ENCODE measurements at places on chromosomes 2 and 18.
A peak's percentile ranks its signal among the peaks of the same experiment; 100 is the strongest.

- DNase-seq: no peak
These were observed 471.1 kb upstream of the SMIM21 start for GRCh38 chr18:75898651-75899050.

- no peak for DNase-seq
These were observed 17.1 kb upstream of the POU3F3 start for GRCh38 chr2:104836841-104837240.

DNA sequence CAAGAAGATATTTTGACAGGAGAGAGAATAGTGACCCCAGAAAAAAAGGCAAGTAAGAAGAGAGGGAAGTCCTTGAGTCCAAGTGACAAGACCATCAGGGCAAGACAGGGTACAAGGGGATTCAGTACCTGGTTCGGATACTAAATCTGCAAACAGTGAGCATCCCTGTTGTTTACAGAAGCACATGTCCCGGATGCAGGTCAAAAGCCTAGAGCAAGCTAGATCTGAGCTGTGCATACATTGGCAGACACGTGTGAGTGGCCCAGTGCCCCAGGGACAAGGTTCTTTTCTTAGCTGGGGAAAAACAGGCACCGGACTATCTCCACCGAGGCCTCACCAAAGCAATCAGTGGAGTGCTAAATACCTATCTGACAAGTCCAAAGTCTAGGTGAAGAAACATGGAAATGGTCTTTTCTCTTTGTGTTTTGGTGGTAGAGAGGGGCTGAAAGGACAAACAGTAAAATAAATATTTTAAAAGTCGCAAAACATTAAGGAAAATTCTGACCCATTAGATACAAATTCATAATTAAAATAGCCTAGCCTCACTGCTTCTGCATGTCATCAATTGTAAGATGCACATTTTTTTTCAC lies 165.2 kb downstream of the SUCLG1 start:
- no peak for DNase-seq

DNA sequence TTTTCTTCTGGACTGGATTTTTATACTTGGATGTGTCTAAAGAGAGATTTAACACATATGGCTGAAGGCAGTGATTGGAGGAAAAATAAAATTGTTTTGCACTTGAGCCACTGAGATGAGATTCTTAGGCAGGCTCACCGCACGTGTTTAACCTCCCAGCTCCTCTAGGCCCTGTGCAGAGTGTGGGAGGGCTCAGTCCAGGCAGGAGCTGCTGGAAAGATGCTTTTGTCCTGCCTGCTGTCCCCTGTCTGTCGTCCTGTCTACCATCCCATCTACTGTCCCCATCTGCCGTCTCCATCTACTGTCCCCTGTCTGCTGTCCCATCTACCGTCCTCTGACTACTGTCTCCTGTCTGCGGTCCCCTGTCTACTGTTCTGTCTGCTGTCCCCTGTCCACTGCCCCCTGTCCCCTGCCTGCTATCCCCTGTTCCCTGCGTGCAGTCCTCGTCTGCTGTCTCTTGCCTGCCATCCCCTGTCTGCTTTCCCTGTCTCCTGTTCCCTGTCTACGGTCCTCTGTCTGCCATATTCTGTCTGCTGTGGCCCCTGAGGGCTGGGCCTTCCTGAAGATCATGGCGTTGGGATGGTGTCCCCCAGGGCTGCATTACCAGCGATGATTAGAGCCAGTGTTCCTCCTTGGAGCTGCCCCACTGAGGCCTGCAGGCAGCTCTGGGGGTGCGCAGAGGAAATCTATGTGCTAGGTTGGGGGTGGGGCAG lies 43.7 kb upstream of the HS6ST1 start:
- no peak for DNase-seq

- DNase-seq: no peak
These were observed 347.5 kb downstream of the METTL4 start for GRCh38 chr18:2223849-2224248.

- DNase-seq: no peak
These were observed 14.3 kb upstream of the PTH2R start for GRCh38 chr2:208392300-208392699.

GRCh38 chr18:49899657-49900330 lies 86.5 kb upstream of the ACAA2 start:
- no peak for DNase-seq

- no peak for DNase-seq
These were observed 223.3 kb downstream of the FBXO15 start for GRCh38 chr18:73924307-73924706.

GRCh38 chr2:84938194-84938879 lies 32.6 kb upstream of the KCMF1 start:
- no peak for DNase-seq

DNA sequence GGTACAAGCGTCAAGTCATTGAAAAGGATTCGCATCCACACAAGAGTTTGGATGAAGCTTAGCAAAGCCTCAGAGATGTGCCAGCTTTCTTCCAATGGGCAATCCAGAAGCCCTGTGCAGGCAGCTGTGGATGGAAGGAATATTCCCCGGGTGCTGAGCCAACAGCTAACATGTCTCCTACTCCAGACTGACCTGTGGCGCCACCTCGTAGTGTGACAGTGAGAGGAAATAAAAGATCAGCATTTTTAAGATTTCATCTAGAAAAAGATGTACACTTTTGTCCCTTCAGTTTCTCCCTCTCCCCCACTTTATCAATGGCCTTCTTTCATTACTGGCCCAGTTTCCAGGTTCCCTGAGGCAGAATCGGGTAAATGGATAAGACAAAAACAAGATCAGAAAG lies 48.9 kb upstream of the SPATS2L start:
- DNase-seq: no peak

- no peak for DNase-seq
These were observed 44.1 kb downstream of the MRPS5 start for GRCh38 chr2:95077530-95077825.

GRCh38 chr2:232236200-232236599 lies 142.4 kb upstream of the ALPP start:
- DNase-seq: no peak

DNA sequence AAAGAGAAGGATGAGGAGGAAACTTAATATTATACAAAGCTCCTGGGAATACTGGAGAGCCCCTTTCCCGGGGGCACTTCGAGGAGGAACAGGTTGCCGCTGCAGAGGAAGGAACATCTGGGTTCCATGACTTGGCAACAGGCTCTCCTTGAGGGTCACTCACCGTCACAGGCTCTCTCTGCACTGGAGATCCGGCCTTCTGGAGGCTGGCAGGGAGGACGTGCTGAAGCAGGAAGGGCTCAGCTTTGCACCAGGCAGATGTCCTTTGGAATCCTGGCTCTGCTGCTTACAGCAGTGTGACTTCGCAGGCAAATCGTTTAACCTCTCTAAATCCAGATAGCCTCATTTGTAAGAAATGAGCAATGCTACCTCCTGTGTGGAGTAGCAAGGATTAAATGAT lies 2.9 kb upstream of the DPYSL5 start:
- no peak for DNase-seq

GRCh38 chr2:70328921-70329561 lies 27.2 kb upstream of the FAM136A start:
- no peak for DNase-seq

GRCh38 chr2:232628466-232629128 lies 4.8 kb upstream of the EFHD1 start:
- DNase-seq: no peak

GRCh38 chr2:199784512-199784911 lies 66.5 kb downstream of the FTCDNL1 start:
- DNase-seq: no peak

DNA sequence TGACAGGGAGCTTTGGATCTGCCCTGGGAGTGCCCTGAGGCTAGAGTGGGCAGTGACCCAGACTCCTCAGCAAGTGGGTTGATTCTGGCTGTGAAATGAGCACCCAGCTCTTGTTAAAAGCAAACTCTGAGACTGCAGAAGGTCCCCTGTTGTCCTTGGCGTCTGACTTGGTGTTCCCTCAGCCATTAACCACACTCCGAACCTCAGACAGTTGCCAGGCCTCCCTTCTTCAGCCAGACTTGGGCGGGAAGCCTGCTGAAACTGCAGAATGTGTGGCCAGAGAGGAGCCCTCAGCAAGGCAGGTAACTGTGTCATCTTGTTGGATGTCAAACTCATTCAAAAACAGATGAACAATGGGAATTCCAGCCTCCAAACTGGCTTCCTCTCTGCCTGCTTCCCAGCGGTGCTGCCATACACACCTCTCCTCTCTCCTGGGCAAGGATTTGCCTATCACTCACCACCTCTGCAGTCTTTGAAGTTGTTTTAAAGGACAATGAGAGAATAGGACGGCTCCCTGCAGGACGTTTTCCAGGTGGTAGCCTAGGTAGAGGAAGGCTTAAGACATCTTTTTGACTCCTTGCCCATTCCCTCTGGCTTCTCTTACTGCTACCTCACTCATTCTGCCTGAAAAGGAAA lies 38.9 kb upstream of the B3GNT2 start:
- DNase-seq: no peak

DNA sequence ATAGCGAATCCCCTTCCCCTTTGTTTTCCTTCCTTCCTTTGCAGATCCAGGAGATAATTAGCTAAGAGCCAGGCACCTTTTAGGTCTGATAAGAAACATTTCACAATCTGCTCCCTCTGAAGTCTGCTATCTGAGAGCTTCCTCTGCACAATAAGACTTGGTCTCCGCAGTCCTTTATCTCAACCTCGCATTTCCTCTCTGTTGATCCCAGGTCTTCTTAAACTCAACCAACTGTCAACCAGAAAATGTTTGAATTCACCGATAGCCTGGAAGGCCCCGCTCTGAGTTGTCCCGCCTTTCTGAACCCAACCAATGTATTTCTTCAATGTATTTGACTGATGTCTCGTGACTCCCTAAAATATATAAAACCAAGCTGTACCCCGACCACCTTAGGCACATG lies 78.4 kb upstream of the CTDP1 start:
- DNase-seq: no peak

DNA sequence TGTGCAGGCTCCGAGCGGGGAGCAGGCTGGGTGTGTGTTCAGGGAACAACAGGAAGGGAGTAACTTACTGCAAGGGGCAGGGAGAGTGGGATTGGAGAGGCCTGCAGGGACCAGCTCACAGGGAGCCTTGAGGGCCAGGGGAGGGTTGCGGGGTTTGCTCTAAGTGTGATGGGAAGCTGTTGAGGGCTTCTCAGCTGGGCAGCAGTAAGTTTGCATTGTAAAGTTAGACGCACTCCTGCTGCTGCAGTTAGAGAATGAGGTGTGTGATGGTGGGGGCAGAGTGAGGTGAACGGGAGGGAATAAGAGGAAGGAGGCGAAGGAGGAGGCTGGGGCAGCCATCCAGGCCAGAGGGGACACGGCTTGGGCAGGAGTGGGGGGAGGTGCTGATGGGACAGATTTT lies 53.4 kb downstream of the BOLA3 start:
- DNase-seq: no peak

DNA sequence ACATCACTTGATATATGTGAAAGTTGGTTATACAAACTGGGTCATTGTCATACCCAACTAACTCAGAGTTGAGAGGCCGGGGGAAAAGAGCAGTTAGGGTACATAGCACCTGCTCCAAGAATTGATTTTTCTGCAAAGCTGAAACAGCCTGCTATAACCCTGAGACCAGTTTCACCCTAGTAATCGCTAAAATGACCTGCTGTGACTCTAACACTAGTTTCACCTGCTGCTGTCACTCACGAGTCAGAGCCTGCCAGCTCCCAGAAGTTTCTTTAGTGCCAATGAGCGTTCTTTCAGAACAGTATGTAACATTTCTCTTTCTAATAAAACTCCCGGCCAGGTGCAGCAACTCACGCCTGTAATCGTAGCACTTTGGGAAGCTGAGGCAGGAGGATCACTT lies 28.0 kb downstream of the SRSF7 start:
- DNase-seq: no peak

GRCh38 chr2:54639609-54640008 lies 83.9 kb upstream of the EML6 start:
- no peak for DNase-seq

GRCh38 chr2:88053296-88053695 lies 2.3 kb downstream of the KRCC1 start:
- DNase-seq: peak; percentile 52

GRCh38 chr2:223570784-223571183 lies 31.4 kb downstream of the SCG2 start:
- no peak for DNase-seq

DNA sequence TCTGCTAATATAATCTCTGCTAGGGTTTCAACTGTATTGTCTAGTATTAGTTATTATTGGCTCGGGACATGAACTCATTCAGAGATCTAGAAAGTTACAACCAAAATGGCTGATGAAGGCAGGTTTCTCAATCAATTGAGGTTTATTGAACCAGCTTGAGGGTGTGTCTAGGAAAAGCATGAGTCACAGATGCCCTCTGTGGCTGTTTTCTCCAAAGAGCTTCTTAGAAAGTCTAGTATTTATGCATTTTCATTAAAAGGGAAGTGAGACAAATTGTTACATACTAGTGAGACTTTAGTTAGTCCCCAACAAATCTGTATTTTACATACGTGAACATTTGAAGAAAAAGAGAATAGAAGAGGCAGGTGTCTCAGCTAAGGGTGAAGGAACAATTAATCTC lies 23.0 kb upstream of the RTTN start:
- no peak for DNase-seq

GRCh38 chr2:57782587-57782986 lies 264.0 kb upstream of the VRK2 start:
- no peak for DNase-seq

DNA sequence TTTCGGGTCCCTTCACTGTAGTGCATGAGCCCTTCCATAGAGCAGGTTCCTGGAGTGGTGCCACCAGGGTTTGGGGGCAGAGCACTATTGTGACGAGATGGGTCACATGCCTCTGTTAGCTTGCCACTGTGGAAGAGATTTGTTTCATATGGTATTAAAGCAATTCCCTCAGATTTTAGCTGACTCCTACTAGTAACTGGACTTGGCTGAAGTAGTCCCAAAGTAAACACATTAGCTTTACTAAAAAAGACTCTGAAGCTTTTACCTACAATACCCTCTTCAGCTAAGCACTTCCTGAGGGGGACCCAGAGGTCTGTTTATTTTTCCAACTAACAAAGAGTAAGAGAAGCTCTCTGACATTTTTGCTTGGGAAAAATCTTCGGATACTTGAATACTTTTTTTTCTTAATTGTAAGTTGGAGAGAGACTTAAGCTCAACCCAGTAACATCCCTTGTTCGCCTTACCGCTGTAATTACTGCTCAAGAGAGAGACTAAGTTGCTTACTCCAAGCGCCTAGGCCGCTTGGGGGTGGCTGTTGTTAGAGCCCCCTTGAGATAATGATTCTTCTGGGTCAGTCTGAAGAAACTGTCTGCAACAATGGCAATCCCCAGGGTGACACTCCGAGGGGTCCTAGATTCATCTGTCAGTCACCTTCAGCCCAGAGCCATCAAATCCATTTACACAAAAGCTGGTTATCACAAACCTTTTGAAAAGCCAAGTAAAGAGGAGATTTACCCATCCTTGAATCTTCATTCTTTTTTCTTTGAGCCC lies 177.4 kb downstream of the FIGN start:
- DNase-seq: no peak

- no peak for DNase-seq
These were observed 117.3 kb upstream of the MSTN start for GRCh38 chr2:190179754-190180312.

GRCh38 chr2:190050001-190050400 lies 12.5 kb downstream of the MSTN start:
- DNase-seq: peak; percentile 5
